ENCODE measurements at places on chromosomes 7 and 10.

DNA sequence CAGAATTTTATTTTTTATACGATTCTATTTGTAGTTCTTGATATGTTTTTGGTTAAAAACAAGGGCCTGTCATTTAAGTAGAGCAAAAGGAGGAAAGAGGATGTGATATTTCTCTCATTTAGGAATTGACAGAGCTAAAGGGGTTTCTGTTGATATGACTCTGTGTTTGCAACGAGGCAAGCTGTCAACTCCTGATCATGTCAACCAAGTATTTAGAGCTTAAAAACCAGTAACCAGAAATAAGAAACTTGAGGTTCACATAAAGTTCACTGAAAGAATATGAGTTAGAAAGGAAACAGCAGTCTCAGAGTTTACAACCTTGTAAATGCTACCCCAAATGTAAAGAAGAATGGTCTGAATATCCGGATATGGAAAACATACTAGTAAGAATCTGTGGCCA is 434.2 kb downstream of the PARD3 start:
- no peak for DNase-seq

GRCh38 chr10:78867555-78867939 is 201.2 kb upstream of the ZMIZ1 start:
- no peak for DNase-seq

GRCh38 chr10:42732266-42732665 is 50.3 kb upstream of the BMS1 start:
- no peak for DNase-seq

- no peak for DNase-seq
These were observed 493 bp downstream of the WDR91 start for GRCh38 chr7:135210888-135211178.

GRCh38 chr10:131396121-131397050 is 84.9 kb upstream of the TCERG1L start:
- no peak for DNase-seq

- no peak for DNase-seq
These were observed 281.7 kb downstream of the FRMD4A start for GRCh38 chr10:14048930-14049613.

GRCh38 chr7:118590107-118590506 is 365.6 kb downstream of the ANKRD7 start:
- no peak for DNase-seq

GRCh38 chr10:48536156-48536500 is 68.7 kb downstream of the ARHGAP22 start:
- DNase-seq = no peak

DNA sequence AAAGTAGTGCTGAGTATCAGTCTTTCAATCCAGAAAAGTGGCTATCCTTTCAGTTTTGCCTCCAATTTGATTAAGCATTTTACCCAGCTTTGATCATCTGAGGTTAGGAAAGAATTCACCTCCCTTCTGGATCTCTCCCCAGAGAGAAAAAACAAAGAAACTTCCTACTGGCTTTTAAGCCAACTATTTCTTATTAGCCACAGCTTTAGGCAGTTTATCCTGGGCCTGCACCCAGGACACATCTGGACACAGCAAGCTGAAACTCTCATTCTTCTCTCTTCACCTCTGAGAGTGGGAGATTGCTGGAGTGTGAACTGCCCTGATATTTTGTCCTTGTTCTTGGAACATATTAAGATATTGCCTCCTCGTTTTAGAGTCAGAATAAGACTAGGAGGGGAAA is 43.5 kb upstream of the LSM8 start:
- DNase-seq = no peak

DNA sequence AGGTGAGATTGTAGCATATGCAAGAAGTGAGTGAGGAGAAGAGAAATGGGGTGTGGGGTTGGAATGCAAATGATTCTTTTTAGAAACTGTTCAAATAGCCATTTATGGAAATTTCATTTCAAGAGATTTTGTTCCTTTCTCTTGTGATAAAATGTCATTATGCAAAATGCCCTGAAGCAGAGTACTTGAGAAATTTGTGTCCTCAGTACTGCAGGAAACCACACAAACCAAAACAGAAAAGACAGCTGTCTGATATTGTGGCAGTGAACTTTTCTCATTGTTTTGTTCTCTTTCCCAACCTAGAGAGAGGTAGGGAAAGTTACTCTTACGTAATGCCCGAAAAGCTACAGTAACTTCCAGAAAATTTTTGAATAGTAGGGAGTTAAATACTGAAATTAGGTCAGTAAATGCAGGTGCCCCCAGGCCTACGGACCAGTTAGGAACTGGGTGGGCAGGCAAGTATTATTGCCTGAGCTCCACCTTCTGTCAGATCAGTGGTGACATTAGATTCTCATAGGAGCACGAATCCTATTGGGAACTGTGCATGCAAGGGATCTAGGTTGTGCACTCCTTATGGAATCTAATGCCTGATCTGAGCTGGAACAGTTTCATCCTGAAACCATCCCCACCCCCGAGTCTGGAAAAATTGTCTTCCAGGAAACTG is 34.0 kb downstream of the DLD start:
- no peak for DNase-seq

GRCh38 chr10:7773845-7774801 is 13.7 kb downstream of the KIN start:
- DNase-seq = no peak

DNA sequence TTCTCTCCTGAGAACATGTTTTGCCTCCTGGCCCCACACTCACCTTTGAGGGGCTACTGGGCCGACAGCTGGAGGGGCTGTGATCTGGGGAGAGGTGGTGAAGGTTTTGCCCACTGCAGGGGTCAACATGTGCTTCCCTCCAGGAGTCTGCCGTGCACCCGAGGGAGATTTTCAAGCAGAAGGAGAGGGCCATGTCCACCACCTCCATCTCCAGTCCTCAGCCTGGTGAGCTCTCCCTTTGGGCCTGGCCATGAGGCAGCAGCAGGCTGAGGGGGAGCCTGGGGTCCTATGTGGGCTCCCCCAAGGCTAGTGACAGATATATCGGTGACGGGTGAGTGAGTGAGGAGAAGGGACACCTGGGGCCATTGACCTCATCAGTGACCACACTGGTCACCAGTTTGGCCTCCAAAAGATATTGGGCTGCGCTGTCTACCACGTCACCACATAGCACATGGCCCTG is 6.6 kb downstream of the PGAM2 start:
- DNase-seq = no peak

DNA sequence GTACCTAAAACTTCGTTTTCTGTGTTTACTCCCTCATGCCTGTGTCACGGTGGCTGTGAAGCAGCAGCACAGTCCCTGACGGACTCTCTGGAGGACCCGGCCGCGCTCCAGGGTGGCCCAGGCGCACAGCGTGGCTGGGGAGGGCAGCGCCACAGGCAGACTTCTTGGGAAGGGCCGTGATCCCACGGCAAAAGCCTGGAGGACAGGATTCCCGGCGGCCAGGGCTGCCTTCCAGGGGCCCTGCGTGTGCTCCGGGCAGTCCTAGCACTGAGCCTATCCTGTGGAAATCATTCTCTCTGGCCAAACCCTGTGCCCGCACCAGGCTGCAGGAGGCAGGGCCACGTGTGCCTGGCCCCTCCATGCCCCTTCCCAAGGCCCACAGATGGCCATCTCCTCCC is 244.2 kb downstream of the MAD1L1 start:
- no peak for DNase-seq

DNA sequence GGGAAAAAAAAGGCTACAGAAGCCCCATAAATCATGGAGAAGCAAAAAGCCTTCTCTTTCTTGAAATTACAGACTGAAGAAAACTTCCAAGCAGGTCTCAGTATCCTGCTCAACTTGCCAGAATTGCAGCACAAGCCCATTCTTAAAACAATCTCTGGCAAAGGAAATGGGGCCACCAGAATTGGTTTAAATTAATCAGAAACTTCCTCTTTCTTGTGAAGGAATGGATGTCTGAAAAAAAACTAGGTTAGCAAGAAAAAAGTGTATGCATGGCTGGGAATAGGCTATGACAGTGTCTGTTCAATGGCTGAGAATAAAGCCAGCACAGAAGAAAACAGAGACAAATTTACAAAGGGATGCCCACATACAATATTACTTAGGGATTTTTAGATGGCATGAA is 59.1 kb downstream of the TFEC start:
- no peak for DNase-seq

- DNase-seq = no peak
These were observed 573.1 kb upstream of the FOXK1 start for GRCh38 chr7:4108951-4109350.

DNA sequence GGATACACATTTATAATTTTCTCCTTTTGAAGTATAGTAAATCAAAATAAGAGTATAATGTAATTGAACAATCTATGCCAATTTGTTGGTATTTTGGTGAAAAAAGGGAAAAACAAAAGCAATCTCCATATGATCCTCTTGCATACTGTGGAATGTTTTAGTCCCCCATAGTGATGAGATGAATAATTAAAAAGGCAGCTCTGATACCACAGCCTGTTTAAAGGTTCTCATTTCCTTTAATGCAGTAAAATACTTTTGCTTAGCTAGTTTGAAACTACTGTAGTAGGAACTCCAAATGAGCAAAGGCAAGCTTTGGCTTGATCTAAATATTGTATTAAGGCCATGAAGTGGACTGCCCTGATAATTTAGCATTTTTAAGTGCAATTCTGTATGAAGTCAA is 77.6 kb downstream of the VTI1A start:
- DNase-seq = no peak

- DNase-seq = no peak
These were observed 54.9 kb downstream of the DOCK1 start for GRCh38 chr10:126959906-126960685.

GRCh38 chr7:107007892-107008287 is 36.6 kb upstream of the PRKAR2B start:
- no peak for DNase-seq

GRCh38 chr7:47323904-47324303 is 258.0 kb downstream of the TNS3 start:
- DNase-seq = no peak

- no peak for DNase-seq
These were observed 115.7 kb upstream of the PPP2R2D start for GRCh38 chr10:131785121-131785460.

DNA sequence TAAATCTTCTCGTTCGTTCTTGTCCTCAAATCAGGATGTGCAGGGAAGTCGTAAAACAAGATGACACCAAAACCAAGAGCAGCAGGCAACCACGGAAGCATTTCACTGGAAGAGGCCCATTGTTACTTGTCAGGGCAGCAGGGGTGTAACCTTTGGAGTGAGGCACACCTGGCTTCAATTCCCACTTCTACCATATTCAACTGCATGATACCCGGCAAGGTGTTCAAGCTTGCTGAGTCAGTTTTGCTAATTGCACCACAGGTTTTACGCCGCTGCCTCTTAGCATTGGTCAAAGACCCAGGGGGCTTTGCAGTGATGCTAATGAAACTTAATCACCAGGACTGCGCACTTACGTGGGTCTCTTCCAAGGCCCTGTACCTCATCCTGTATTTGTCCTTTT is 50.0 kb upstream of the PTER start:
- no peak for DNase-seq

GRCh38 chr7:120272701-120273475 is at the start of gene KCND2:
TSS of gene KCND2 (plus strand) at chr7:120273175.
- DNase-seq = peak; percentile 36

DNA sequence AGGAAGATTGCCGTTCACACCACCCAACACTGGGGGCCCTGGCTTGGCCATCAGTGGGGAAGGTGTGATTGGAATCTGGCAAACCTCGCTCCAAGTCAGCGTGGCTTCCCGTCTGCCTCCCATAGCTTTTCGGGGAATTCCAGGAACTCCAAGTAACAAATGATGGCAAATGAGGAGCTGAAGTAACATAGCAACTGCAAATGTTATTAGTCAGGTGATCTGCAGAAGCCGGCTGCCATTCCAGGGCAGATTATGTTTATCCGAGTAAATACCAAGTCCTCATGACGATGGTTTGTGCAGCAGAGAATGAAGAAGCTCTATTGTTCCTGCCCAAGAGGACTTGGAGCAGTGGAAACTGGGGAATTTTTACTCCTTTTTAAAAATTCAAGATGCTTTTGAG is 270.5 kb upstream of the PODXL start:
- no peak for DNase-seq

All from RWPE2 (cell line).